NCI-H2171 (cell line): ENCODE measurements at places on chromosomes 12 and 14.
A peak's percentile ranks its signal among the peaks of the same experiment; 100 is the strongest.

- no peak for DNase-seq
Observed at GRCh38 chr14:103223818-103224352, 100.6 kb downstream of the TNFAIP2 start.

DNA sequence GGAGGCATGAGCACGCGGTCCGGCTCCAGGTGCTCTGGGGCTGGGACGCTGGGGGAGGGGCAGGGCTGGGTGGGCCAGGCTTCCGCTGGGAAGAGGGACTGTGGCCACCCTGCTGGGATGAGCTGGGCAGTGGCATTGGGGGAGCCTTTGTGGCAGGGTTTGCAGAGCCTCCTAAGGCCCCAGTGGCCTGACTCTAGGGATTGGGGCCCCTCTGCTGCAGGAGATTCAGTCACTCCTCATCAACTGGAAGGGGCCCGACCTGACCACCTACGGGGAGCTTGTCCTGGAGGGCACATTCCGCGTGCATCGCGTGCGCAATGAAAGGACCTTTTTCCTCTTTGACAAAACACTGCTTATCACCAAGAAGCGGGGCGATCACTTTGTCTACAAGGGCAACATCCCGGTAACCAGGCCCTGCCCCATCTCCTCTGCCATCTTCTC lies 26.9 kb downstream of the PLEKHG3 start:
- no peak for DNase-seq

GRCh38 chr12:9244894-9245293 lies 36.7 kb upstream of the PZP start:
- DNase-seq: no peak

DNA sequence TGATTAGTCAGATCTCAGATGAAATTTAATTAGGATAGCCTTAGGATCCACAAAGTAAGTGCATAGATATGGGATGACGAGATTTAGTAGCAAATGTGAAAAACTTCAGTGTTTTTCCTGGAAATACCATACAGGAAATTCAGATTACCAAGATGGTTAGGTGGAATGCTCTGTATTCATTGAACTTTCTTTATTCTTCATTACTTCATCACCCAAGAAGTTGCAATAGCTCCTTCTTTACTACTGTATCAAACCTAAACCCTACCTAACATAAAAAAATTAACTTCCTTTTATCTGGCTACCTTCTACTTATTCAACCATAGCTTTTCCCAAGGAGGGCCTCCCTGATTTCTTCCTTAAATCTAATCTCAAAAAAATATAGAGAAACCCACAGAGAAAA lies 100.4 kb downstream of the TTC6 start:
- DNase-seq: no peak

DNA sequence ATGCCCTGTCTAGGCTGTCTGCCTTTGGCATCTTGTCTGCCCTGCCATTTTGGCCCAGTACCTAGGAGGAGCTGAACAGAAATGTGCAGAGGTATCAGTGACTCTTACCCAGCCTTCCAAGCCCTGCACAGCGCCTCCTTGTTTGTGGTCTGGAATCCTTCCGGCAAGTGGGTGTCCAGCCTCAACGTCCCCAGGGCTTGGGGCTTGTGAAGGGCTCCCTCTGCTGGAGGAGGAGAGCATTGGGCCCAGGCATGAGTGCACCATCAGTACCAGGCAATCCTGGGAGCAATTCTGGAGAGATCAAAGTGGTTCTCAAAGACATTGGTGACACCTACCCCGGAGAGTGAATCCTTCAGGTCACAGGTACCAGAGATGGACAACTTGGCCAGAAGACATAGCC lies 2.4 kb upstream of the TCL1B start:
- DNase-seq: no peak

- DNase-seq: peak; percentile 71
Observed at GRCh38 chr12:25135531-25136154, 59.3 kb downstream of the DNAI7 start.

DNA sequence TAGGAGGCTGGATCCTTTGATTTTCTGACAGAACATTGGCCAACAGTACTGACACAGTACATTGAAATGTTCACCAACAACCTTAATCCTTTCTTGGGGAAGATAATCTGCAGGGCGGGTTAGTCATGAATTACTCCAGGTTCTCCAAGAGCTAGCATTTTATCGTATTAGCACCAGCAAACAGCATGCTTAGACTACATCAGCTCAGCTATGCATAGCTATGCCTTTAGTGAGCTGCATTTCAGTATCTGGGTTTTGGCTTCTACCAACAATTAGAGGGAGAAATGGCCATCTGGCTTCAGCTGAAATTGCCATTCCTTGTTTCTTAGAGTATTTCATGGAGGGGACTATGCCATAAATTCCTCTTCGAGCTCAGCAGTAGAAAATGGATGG lies 33.8 kb downstream of the SAMD4A start:
- DNase-seq: no peak

DNA sequence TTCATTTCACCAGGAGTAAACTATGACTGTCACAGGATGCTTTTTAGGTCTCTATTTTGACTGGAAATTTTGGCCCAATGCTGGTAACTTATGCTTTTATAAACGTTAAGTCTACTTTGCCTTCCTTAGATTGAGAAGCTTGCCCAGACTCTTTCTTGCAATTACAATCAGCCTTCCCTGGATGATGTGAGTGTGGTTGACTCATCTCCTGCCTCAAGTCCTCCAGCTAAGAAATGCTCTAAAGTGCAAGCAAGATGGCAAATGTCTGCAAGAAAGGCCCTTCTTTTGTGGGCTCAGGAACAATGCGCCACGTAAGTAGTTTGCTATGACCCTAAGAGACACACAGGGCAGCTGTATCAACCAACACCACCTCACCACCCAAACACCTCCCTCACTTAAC lies 96.9 kb downstream of the SYNE2 start:
- no peak for DNase-seq

DNA sequence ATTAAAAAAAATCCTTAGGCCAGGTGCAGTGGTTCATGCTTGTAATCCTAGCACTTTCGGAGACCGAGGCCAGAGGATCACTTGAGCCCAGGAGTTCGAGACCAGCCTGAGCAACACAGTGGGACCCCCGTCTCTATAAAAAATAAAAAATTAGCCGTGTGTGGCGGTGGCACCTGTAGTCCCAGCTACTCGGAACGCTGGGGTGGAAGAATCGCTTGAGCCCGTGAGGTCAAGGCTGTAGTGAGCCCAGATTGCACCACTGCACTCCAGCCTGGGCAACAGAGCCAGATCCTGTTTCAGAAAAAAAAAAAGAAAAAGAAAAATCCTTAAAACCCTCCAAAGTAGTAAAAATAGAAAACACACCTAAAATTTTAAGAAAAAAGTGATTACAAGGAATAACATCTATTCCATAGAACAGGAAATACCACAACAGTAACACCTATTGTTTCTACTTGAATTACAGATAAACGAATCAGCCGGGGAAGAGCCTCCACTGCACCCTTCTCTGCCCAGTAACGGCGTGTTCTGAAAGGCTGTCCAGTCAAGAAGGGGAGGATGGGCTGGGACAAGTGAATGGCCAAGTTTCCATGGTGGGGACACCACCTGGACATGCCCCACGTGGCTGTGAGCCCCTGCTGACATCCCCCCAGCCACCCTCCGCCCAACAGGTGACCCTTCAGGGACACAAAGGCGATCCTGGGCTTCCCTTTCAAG lies 17.8 kb downstream of the POLE start:
- DNase-seq: no peak

- no peak for DNase-seq
Observed at GRCh38 chr12:13117029-13117428, 13.6 kb upstream of the GSG1 start.

DNA sequence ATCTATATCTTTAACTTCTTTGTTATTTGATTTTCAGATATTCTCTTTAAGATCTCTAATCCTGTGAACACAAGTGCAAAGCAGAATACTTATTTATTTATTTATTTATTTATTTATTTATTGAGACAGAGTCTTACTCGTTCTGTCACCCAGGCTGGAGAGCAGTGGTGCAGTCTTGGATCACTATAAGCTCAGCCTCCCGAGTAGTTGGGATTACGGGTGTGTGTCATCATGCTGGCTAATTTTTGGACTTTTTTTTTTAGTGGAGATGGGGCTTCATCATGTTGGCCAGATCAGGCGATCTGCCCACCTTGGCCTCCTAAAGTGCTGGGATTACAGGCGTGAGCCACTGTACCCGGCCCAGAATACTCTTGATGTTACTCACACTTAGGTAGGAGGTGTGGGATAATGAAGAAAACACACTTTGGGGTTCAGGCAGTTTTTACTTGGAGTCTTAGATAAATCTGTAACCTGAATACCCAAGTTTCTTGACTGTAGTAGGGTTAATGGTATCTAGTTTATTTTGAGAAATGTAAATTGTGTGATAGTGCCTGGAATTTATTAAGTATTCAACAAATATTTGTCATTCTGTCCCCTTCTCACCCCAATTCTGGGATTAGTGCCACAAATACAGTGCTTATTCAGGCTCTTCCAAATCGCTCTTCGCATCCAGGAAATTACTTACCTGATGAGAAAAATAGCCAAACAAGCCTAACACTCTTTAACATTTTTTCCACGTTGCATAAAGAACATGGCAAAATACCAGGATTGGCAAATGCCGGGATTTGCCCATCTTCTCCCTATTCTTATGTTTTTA lies 33.0 kb downstream of the METAP2 start:
- no peak for DNase-seq
